ENCODE measurements at places on chromosomes 5 and 9.

DNA sequence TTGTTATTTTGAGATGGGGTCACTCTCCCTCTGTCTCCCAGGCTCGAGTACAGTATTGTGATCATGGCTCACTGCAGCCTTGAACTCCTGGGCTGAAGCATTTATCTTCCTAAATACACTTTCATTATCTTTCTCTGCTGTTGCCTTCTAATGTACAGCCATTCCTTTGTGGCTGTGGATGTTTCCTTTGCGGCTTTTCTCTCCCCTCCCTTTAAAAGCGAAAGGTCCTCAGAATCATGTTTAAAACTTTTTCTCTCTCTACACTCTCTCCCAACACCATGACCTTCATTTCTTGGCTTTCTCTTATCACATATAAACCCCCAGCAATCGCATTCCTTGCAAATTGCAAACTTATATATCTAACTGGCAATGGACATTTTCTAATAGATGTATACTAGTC is 1.6 kb downstream of the IFNA2 start:
- no peaks in the 10 kb centered on the region for H3K27me3 ChIP-seq
- H3K4me3 ChIP-seq: no peak overlapping the region
- no peaks in the 10 kb centered on the region for H3K36me3 ChIP-seq
- H3K27ac ChIP-seq: no peak overlapping the region
- H3K4me1 ChIP-seq: no peaks in the 10 kb centered on the region
- no peak for DNase-seq

DNA sequence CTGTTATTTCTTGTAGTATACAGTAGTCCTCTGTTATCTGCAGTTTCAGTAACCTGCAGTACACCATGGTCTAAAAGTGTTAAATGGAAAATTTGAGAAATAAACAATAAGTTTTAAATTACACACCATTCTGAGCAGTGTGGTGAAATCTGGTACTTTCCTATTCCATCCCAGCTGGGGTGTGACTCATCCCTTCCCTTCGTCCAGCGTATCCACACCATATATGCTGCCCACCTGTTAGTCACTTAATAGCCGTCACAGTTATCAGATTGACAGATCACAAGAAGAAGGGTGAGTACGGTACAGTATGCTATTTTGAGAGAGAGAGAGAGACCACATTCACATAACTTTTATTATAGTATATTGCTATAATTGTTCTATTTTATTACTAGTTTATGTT is 28.9 kb downstream of the FAM151B start:
- peaks cover 10% of the 10 kb centered on the region for H3K36me3 ChIP-seq
- no peak overlapping the region for H3K4me3 ChIP-seq
- H3K4me1 ChIP-seq: no peaks in the 10 kb centered on the region
- no peaks in the 10 kb centered on the region for H3K27me3 ChIP-seq

- H3K4me3 ChIP-seq: no peak overlapping the region
- H3K27me3 ChIP-seq: no peaks in the 10 kb centered on the region
- H3K4me1 ChIP-seq: peaks cover 28% of the 10 kb centered on the region
- H3K27ac ChIP-seq: no peak overlapping the region
- no peak for DNase-seq
Measured at GRCh38 chr9:89470224-89470839, 27.6 kb downstream of the SEMA4D start.

DNA sequence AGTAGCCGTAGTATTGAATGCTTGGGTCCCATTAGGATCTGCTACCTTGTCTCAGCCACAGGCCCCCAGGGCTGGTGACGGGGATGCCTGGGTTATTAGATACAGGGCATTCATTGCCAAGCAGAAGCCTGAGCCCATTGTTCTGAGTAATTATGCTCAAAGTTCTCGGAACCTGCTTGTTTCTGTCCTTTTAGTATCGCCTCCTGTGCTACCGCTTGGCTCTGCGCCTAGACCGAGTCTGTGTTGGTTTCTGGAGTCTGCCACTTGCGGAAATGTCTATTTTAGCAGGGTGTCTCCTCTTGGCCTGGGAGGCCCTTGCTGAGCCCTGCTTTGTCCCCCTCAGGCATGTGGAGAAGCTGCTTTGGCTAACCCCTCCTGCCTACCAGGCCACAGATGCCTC is 506.1 kb downstream of the BNC2 start:
- H3K27ac ChIP-seq: no peak overlapping the region
- no peak for DNase-seq
- no peaks in the 10 kb centered on the region for H3K27me3 ChIP-seq
- no peak overlapping the region for H3K4me3 ChIP-seq
- H3K4me1 ChIP-seq: peaks cover 12% of the 10 kb centered on the region
- no peaks in the 10 kb centered on the region for H3K36me3 ChIP-seq

GRCh38 chr5:53448851-53449250 is 31.6 kb upstream of the FST start:
- DNase-seq: no peak
- H3K27ac ChIP-seq: no peak overlapping the region
- H3K27me3 ChIP-seq: no peaks in the 10 kb centered on the region
- H3K4me3 ChIP-seq: no peak overlapping the region

DNA sequence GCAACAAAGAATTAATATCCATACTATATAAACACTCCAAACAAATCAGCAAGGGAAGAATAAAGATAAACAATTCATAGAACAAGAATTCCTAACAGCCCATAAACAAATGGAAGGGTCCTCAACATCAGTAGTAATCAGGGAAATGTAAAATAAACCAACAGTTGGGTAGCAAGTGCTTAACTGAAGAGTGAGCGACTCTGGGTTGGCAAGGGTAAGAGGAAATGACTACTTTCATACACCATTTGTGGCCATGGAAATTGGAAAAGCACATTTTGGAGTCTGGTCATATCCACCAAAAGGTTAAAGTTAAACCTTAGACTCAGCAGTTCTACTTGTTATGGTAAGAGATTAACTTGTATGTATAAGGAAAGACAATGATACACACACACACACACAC is 17.4 kb upstream of the RORB start:
- no peak for DNase-seq
- H3K27ac ChIP-seq: no peak overlapping the region
- no peaks in the 10 kb centered on the region for H3K4me1 ChIP-seq
- no peak overlapping the region for H3K4me3 ChIP-seq
- no peaks in the 10 kb centered on the region for H3K27me3 ChIP-seq
- H3K36me3 ChIP-seq: no peaks in the 10 kb centered on the region

DNA sequence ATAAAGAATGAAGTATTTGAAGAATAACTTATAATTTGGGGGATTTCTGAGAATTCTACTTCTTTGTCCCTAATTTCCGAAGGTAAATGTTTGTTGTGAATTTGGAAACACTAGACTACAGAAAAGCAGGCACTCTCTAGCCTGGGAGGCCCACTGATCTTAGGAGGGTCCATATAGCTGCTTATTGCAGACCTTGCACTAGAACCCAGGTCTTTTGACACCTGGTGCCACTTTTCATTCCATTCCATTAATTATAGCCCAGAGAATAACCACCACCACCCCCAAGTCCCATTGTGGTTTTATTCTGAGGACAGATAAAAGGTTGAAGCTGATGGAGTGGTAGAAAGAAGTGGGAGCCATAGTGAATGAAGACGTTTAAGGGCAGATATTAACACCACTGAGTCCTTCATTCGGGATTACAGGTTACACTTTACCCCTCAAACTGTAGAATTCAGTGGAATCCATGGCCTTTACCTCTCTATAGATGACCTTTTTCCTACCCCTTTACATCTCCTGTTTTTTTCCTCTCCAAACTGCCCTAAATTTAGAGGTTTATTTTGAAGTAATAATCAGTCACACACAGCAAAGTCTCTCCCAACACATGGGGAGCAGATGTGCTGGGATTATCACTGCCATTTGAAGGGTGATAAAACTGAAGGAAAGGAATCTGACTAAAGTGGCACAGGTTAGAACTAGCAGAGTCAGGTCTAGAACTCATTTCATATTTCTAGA is 12.0 kb upstream of the PSMD5 start:
- no peak overlapping the region for H3K4me3 ChIP-seq
- peaks cover 2% of the 10 kb centered on the region for H3K4me1 ChIP-seq
- no peak for DNase-seq
- no peaks in the 10 kb centered on the region for H3K27me3 ChIP-seq
- peaks cover 40% of the 10 kb centered on the region for H3K36me3 ChIP-seq

GRCh38 chr9:80792726-80793125 is 896.6 kb downstream of the TLE1 start:
- DNase-seq: no peak
- no peaks in the 10 kb centered on the region for H3K4me1 ChIP-seq
- no peaks in the 10 kb centered on the region for H3K36me3 ChIP-seq
- peaks cover 3% of the 10 kb centered on the region for H3K27me3 ChIP-seq
- no peak overlapping the region for H3K4me3 ChIP-seq
- no peak overlapping the region for H3K27ac ChIP-seq

- no peaks in the 10 kb centered on the region for H3K4me1 ChIP-seq
- no peak overlapping the region for H3K4me3 ChIP-seq
- H3K27me3 ChIP-seq: no peaks in the 10 kb centered on the region
- DNase-seq: no peak
- H3K27ac ChIP-seq: no peak overlapping the region
- H3K36me3 ChIP-seq: no peaks in the 10 kb centered on the region
Measured at GRCh38 chr5:154721481-154722058, 33.6 kb upstream of the LARP1 start.

DNA sequence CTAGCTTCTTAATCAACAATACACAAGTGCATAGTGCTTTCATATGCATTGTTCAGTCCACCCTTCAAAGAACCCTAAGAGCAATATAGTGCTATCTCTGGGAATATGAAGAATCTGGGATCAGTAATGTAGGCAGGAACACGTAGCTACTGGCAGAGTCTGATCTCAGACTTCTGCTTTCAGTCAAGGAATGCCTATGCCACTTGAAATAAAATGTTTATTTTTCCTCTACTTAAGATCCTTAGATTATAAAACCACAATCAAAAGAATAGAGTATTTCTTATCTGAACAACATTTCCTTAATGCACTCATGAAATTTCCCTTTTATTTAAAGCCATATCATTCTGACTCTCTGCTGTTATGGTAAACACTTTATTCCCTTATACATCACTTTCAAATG is 1407.8 kb upstream of the C9orf72 start:
- H3K27me3 ChIP-seq: no peaks in the 10 kb centered on the region
- peak; percentile 23 for DNase-seq

GRCh38 chr9:13744261-13744901 is 464.9 kb upstream of the MPDZ start:
- no peaks in the 10 kb centered on the region for H3K36me3 ChIP-seq
- H3K27ac ChIP-seq: no peak overlapping the region
- no peak for DNase-seq
- H3K4me1 ChIP-seq: no peaks in the 10 kb centered on the region

- no peaks in the 10 kb centered on the region for H3K4me1 ChIP-seq
- DNase-seq: no peak
- H3K27ac ChIP-seq: no peak overlapping the region
- no peak overlapping the region for H3K4me3 ChIP-seq
- H3K27me3 ChIP-seq: no peaks in the 10 kb centered on the region
- H3K36me3 ChIP-seq: peaks cover 75% of the 10 kb centered on the region
Measured at GRCh38 chr5:72185496-72186329, 78.4 kb downstream of the MAP1B start.

DNA sequence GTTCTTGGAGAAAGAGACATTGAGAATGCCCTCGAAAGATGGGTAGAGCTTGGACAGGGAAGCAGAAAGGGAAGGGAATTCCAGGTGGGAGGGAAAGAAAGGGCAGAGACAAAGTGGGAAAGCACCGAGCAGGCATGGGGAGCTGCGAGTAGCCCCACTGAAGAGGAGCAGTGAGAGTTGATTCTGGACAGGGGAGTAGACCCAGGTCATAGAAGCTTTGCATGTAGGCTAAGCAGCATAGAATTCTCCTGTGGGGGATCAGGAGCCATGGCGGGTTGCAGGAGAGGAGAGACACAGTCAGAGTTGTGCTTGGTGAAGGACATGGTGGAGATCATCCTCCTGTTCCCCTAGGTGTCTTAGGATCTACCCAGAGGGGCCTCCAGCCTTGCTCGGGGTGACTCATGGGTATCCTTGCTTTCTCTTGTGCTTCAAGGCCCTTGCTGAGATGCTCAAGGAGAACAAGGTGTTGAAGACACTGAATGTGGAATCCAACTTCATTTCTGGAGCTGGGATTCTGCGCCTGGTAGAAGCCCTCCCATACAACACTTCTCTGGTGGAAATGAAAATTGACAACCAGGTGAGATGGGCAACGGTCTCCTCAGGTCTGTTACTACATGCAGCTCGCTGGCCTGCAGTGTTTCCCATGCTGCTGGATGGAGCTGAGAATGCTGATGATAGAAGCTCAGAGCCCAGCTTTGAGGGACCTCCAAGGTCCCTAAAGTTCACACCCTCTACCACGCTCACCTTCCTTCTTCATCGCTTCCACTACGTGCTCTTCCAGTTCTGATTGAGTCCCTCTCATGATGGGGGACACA is 64.5 kb downstream of the TSTD2 start:
- no peaks in the 10 kb centered on the region for H3K4me1 ChIP-seq
- peaks cover 23% of the 10 kb centered on the region for H3K27me3 ChIP-seq
- no peak for DNase-seq
- H3K36me3 ChIP-seq: no peaks in the 10 kb centered on the region

DNA sequence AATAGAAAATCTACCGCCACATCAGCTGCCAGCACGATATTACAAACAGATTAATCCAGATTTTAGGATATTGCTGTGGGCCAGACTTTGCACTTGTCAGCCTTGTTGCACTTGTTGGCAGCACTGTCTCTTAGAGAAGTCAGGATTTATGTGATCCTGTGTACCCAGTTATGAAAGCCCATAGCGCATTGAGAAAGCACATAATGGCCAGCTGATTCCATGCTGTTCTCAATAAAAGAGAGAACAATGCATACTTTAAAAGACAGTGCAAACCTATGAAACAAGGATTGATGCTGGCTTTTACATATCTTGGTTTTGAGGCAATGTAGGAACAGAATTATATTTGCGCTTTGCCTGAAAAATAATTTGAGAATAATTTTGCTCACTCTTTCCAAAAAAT is 140.8 kb downstream of the CEP120 start:
- H3K4me1 ChIP-seq: peaks cover 2% of the 10 kb centered on the region
- DNase-seq: no peak
- H3K27ac ChIP-seq: no peak overlapping the region

- no peak for DNase-seq
- H3K4me3 ChIP-seq: no peak overlapping the region
- H3K4me1 ChIP-seq: no peaks in the 10 kb centered on the region
- no peak overlapping the region for H3K27ac ChIP-seq
- H3K36me3 ChIP-seq: no peaks in the 10 kb centered on the region
Measured at GRCh38 chr5:163682234-163682633, 176.8 kb downstream of the MAT2B start.

DNA sequence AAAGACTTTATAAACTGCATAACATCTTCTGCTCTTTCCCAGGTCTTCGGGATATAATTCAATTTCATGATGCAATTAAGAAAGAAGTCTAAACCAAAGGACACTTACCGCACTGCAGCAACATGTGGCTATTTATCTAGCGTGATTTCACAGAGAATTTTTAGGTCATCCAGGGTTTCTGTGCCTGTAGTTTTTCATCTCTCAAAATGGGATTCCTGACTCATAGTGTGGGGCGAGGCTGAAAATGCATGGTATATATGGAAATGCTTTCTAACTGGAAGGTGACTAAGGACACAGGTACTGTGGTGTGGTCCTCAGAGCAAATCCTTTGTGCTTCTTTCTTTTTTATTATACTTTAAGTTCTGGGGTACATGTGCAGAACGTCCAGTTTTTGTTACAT is 557.7 kb upstream of the KLF4 start:
- no peaks in the 10 kb centered on the region for H3K36me3 ChIP-seq
- no peaks in the 10 kb centered on the region for H3K27me3 ChIP-seq
- no peak overlapping the region for H3K4me3 ChIP-seq
- DNase-seq: peak; percentile 83
- H3K4me1 ChIP-seq: peaks cover 3% of the 10 kb centered on the region

Data from mesenchymal stem cell (in vitro differentiated cells and primary cell).